ENCODE measurements at places on chromosomes 6 and 20.

DNA sequence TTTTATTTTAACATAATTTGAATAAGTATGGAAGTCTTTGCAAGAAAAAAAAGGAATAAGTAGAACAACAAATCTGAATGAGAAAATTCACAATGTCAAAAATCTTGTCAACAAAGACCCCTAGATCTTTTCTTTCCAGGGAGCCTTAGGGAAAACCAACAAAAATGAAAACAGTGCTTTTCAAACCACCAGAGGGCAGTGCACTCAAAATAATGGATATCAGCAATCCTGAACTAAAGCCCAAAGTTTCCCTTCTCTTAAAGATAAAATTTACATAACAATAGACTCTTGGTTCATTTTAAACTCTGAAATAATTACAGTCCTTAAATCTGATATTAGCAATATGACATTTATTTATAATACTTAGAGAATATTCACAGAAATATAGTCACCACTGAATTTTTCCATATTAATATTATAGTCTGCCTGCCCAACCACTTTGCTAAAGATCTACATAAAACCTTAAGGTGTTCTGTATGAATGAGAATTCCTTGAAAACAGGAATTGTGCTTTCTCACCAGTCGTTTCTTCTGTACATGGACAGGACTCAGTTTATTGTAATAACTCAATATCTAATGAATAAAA is 105.3 kb upstream of the BMP5 start:
- peak; percentile 19 for DNase-seq

GRCh38 chr6:31919624-31920303 is 7.8 kb upstream of the C2 start:
- no peak for DNase-seq

- no peak for DNase-seq
These were observed 46.2 kb upstream of the ZNF217 start for GRCh38 chr20:53639647-53640440.

GRCh38 chr6:142152746-142153145 is 5.7 kb downstream of the VTA1 start:
- DNase-seq = no peak

- no peak for DNase-seq
These were observed 94.0 kb downstream of the TMEM170B start for GRCh38 chr6:11631539-11631938.

DNA sequence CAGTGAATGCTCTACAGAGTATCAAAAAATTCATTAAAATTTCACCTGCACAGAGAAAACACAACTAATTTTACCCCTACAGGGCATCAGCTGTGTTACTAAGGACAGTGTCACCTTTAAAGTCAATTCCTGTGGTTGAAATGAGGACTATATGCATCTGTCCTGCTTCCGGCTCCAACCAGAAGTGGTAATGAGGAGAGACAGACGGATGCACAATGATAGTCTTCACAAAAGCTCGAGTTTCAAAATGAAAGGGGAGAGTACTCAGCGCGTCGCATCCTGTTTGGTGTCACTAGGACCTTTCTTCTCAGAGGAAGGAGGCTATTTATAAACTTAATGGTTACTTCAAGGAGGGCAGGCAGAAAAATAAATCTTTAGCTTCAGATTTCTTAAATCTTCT is 86.5 kb downstream of the LYRM4 start:
- peak; percentile 86 for DNase-seq

DNA sequence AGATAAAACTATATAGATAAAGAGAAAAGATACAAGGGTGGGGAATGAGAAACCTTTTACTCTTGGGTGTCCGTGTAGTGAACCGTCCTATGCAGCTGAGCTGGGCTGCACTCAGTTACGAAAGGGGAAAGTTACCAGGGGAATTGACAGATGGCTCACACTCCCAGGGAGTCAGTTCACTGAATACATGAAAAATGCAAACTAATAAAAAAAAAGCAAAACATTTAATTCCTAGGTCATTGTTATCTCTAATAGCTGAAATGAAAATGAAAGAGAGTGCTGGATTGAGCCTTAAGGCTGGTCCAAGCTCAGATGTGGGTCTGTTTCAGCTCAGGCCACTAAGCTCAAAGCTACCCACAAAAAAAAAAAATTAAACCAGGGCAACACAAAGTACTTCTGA is 138.0 kb downstream of the THBS2 start:
- DNase-seq = no peak

DNA sequence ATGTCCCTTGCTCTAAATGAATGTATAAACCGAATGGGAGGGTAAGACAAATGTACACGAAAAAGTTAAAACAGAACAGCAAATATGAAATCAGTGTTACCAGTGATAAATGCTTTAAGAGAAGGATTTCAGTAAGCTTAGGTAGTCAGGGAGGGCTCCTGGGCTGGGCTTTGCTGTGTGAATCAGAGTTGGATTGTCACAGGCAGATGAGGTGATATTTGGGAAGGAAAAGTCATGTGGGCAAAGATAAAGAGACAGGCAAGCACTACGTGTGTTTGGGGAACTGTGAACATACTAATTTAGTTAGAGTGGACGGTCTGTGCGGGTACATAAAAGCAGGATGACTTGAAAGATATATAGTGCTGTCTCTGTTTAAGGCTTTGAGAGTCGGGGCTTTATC is 114.8 kb downstream of the CRYBG1 start:
- DNase-seq = no peak

DNA sequence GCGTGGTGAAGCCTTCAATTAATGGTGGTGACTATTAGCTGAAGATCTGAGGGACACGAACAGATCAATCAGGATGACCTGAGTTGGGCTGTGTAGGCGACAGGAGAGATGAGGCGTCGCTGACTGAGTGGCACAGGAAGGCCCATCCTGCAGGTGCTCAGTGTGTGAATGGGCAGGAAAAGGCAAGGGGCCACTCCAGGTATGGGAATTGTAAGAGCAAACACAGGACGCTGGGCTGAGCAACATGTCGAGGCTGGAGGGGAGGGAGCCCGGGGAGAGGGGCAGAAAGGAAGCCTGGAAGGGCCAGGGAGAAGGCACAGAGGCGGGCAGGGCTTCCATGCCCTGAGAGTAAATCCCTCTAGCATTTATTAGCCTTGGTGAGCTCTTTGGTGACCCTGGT is 151.0 kb downstream of the VEGFA start:
- no peak for DNase-seq

DNA sequence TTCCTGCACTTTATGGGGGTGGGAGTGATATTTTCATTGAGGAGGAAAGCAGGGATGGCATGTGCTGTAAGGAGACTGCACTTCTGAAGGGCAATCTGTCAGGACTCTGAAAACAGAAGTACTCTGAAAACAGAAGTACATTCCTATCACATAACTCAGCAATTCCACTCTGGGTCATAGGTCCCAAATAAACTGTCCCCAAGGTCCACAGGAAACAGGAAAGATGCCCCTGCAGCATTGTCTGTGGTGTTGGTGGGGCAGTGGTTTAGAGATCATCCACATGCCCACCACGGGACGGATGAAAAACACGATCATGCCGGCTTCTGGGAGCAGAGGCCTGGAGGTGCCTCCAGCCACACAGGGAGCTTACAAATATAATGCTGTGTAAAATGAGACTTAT is 150.3 kb downstream of the OTOR start:
- no peak for DNase-seq

GRCh38 chr20:43911066-43911465 is 3.6 kb upstream of the TOX2 start:
- DNase-seq = no peak

DNA sequence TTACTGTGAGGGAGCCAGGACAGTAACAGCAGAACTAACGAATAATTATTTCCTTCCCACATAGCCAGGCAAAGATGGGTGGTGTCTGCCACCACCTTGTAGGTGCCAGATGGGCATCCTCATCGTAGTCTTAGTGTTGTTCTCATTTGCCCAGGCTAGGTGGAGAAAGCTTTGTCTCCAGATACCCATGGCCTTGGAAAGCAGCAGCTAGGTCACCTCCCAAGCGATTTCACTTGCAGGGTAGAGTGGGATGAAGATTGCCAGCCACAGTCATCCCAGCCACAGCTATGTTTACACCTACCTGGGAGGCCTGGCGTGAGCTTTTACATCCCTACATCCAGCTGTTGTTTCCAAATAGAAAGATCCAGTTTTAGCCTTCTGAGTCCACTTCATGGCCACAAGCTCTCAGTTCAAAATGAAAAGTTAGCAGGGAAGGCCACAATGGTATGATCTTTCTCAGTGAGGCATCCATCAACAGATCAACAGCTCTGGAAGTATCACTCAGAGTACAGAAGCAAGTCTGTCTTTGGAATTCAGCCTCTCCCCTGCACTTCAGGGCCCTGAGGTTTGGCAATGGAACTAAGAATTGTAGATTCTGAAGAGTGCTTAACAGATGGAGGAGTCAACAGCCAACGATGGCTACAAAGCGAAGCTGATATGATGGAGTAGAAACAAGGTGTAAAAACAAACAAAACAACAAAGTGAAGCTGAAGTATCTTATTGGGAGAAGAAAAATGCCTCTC is 11.0 kb upstream of the SNRPC start:
- DNase-seq = no peak

Data from activated CD4-positive, alpha-beta T cell treated with anti-CD3 and anti-CD28 coated beads, Interleukin-2, Interleukin-4, amounts not matched to agents 100 ng/mL and 50 ng/mL, durations not matched to agents 16 hours and 8 hours (primary cell).